ENCODE measurements at places on chromosomes 4 and X. TPM values are rescaled to one million over a fixed set of nuclear protein-coding genes. Genes with fewer than 3 reads are reported as not detected.
A peak's percentile ranks its signal among the peaks of the same experiment; 100 is the strongest.

GRCh38 chrX:94676285-94676684 is 1002.3 kb downstream of the FAM133A start:
- DNase-seq, result no peak

Gene MAP9
- total RNA-seq, result 2.1 TPM

DNA sequence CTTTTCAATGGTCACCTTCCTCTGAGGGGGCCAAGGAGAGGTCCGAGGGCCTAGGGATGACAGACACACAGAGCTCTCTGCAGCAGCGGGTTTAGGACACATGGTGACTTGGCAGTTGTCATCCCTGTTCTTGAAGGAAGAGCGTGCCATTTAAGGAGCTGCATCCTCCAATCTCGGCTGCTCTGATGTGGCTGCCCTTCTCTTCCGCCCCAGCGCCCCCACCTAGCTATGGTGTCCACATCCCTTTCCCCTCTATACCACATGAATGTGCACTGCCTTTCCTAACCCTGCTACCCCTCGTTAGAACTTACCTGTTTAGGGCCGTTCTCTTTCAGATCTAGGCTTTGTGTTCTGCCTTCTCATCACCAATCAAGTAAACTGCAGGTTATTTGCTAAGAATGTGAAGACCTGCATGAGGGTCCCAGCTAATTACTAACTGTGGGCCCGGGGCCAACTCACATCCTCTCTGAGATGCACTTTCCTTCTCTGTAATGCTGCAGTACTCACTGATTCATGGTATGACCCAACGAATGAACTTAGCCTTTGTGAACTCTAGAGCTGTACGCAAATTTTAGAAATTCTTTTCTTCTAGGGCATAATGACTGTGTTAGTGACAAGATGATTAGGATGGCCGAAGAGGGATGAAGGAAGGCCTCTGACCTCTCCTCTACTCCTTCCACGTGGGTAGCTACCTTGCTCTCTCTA is 38.2 kb downstream of the CHST7 start:
- no peak for DNase-seq

DNA sequence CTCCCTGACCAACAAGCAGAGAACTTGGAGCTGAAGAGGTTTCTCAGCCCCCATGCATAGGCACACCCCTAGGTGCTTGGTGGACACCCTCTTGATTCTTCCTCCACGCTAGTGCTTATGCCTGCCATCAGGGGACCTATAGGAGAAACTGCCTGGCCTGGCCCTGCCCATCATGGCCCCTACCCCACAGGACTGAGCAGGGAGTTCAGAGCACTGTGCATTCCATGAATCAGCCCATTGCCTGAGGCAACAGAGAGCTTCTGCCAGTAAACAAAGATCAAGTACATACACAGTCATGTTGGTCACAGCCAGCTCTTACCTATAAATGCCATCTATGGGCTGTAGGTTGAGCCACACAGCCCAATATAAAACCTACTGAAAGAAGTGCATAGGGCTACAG is 99.1 kb upstream of the EDNRA start:
- no peak for DNase-seq

Gene POU4F2
- total RNA-seq, result not detected

Gene PPA2
- 130 TPM for total RNA-seq

Gene ADH1A
- total RNA-seq, result 0.20 TPM

GRCh38 chr4:168795346-168795745 is 214.7 kb downstream of the CBR4 start:
- DNase-seq, result no peak

GRCh38 chr4:8917868-8918783 is 46.5 kb upstream of the HMX1 start:
- peak; percentile 52 for DNase-seq

- DNase-seq, result no peak
These were observed 162.5 kb upstream of the GALNT7 start for GRCh38 chr4:173005912-173006633.

Gene MAGEA11
- total RNA-seq, result not detected

Gene BMX
- total RNA-seq, result 3.8 TPM

DNA sequence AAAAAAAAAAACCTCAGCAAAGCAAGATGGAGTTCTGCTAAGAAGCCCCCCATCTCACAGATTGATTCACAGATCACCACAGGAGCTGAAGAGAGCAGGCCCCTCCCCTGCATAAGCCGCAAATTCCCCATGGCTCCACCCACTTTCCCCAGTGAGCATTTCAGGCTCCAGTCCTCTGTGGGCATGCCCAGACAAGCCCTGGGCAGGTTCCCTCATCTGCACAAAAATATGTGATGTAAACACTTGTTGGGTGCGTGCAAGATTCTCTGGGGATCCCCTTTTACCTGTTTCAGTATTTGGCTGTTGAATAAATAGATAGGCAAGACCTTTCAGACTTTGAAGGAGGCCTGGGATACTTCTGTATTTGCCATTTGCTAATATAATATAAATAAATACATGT is 514.3 kb downstream of the PCDH7 start:
- no peak for DNase-seq

Gene NEXMIF
- total RNA-seq, result 1.0 TPM

DNA sequence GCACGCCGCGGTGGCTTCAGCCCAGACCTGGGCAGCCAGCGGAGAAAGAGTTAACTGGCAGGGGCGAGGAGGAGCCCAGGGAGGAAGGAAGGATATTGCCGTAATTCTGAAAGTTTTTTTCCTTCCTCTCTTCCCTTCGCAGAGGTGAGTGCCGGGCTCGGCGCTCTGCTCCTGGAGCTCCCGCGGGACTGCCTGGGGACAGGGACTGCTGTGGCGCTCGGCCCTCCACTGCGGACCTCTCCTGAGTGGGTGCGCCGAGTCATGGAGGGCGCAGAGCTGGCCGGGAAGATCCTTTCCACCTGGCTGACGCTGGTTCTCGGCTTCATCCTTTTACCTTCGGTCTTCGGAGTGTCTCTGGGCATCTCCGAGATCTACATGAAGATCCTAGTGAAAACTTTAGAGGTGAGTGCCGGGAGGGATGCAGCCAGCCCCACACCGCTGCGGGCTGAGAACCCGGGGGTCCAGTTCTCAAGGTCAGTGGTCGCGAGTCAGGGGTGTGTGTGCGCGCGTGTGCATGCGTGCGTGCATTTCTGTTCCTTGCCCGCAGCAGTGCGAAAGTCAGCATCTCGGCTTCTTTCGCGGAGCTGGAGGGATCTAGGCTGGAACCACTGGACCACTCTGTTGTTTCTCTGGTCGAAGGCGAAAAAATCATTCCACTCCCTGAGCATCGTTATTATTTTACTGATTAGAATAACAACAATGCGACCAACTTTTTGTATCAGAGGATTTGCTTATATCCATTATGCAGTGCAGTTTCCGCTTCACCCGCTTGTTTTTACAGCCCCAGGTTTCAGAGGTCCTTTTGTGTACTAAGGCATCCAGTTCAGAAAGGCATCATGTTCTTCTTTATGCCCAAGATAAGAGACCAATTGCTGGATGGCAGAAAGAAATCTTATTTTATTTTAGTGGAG is 709 bp downstream of the GPAT3 start:
- DNase-seq, result no peak

Gene LCORL
- total RNA-seq, result 21.9 TPM

DNA sequence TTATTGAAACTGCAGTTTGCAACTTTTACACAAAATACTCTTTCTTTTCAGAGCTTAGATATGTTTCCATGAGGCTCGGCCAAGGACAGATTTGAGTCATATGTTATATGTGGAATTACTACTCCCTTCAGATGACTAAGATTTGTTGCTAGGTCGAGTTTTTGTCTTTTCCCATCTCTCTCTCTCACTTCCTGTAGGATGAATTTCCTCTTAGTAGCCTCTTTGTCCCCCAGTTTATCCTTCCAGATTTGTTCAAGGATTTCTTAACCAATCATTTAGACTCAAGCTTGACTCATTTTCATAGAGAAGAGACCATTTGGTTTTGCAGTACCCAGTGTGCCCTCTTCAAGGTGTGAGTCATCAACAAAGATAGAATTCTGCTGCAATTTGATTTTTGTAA is 209.2 kb downstream of the GLUD2 start:
- no peak for DNase-seq

DNA sequence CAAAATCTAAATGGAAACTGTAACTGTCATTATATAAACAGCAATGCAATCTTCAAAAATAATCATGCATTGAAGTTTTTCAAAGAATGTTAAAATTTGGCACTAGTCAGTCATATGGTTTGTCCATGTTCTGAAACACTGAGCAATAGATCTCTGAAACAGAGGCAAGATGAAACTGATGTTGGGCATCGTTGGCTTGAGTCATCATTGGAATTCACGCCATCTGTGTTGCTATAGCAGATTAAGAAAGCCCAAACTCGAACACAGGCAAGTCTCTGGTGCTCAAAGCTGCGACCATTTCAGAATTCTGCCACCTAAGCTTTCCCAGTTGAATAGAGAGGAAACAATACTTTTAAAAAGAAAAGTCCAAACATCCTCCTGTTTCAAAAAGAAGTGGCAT is 114.1 kb upstream of the PPARGC1A start:
- no peak for DNase-seq

- DNase-seq, result no peak
These were observed 110.4 kb upstream of the EDNRA start for GRCh38 chr4:147370473-147370872.

GRCh38 chrX:155434906-155435743 is 23.3 kb downstream of the F8A3 start:
- DNase-seq, result no peak

GRCh38 chr4:20044966-20045365 is 206.7 kb upstream of the SLIT2 start:
- DNase-seq, result no peak

Gene GPR119
- total RNA-seq, result not detected

Gene ARHGAP36
- total RNA-seq, result 0.19 TPM

- no peak for DNase-seq
These were observed 136.7 kb downstream of the SMIM20 start for GRCh38 chr4:26050671-26051070.

GRCh38 chrX:133285341-133285740 is 67.2 kb upstream of the TFDP3 start:
- DNase-seq, result no peak

DNA sequence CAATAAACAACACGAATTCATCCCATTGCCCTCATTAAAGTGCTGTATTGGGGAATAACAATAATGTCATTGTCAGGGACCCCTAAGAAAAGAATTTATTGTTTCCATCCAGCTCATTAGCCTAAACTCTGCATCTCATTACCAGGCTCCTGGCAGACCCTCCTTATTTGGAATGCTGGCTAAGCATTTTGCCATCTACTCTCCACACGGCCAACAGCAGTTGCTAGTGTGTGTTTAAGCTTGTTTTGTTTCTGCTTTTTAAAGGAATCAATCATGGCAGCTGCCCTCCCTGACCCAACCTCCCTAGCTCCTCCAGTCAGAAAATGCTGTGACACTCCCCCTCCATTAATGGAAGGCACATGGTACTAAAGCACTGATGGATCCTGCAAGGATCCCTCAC is 43.5 kb downstream of the GATB start:
- DNase-seq, result no peak

DNA sequence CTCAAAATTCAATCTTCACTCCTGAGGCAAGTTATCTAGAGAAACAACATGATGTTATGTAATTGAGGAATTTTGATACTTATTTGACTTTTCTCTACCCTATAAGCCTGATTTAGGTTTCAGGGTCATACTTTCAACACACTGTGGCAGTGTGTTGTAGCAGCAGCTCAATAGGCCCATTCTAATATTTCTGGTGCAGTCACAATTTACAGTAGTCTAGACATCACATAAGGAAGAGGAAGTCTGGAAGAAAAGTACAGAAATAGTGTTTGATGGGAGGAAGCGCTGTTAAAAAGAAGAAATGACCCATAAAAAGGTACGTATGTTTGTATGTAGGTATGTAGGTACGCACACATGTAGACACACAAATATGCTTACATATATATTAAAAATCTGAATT is 194.3 kb downstream of the ARHGAP24 start:
- DNase-seq, result no peak

DNA sequence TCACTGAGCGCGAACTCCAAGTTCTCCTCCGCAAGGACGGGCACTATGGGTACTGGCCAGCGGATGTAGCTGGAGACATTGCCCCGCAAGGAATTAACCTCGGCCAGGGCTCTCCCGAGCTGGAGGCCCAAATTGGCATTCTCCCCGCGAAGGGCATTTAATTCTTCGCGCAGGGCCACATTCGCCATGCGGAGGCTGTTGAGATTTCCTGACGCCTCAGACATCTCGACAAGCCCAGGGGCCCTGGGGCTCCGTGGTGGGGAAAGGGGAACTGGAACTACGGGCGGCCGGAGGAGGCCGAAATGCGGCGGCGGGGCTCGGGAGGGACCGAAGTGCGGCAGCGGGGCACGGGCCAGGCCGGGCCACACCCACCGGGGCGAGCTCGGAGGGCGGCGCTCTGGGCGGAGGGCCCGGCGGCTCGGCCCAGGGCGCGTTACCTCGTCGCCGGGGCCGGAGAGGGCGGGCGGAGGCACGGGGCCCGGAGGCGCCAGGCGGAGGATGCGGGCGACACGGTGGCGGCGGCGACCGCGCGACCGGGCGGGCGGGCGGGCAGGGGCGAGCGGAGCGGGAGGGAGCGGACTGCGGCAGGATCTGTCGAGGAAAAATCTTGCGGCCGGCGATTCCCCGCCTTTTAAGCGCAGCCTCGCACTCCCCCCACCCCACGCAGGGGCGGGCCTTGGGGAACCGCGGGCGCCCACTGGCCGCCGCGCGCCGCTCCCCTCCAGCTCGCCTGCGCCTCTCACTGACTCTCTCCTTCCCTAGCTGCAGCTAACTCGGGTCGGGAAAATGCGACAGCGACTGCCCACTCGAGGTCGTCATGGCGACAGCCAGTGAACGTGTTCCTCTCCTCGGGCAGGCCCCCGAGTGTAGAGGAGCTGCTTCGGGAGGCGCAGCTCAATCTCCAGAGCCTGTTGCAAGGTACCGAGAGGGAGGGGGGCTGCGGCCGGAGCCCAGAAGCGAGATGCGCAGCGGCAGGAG is at the start of gene RTL5:
Gene RTL5, minus strand, starts transcription at position 599 of the 978 bp plus-strand sequence.
- DNase-seq, result peak; percentile 68

DNA sequence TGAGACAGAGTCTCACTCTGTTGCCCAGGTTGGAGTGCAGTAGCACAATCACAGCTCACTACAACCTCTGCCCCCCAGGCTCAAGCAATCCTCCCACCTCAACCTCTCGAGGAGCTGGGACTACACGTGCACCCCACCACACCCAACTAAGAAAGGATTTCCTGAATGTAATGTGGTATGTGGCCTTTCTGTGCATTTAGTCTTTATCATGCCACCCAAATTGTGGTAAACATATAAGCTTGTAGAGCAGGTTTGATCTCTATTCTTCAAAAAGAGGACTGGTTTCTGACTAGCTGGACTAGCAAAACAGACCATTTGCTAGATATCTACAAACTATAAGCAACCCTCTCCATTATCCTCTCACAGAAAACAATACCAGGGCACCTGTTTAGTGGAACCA is 33.6 kb downstream of the ELOVL6 start:
- no peak for DNase-seq

Gene FRAS1
- total RNA-seq, result 9.3 TPM

GRCh38 chr4:156774422-156774821 is 197.2 kb downstream of the PDGFC start:
- no peak for DNase-seq
